Heart right ventricle (tissue), 16 donors: ENCODE measurements at places on chromosomes 4 and X. TPM values are rescaled to one million over a fixed set of nuclear protein-coding genes. Genes with fewer than 3 reads are reported as not detected.

Gene CENPVL1
- not detected for total RNA-seq

Gene FAM90A26
- total RNA-seq, result not detected

Gene MAGEA3
- total RNA-seq, result not detected

Gene TAF7L
- total RNA-seq, result not detected

DNA sequence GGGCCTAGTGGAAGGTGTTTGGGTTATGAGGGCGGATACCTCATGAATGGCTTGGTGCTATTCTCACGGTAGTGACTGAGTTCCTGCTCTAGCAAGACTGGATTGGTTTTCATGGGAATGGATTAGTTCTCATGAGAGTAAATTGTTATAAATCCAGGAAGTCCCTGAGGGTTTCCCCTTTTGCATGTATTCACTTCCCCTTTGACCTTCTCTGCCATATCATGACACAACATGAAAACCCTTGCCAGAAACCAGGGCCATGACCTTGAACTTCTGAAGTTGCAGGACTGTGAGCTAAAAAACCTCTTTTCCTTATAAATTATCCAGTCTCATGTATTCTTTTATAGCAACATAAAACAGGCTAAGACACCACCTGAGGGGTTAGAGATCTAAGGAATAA lies 529.7 kb upstream of the RPS6KA3 start:
- DNase-seq, result no peak

DNA sequence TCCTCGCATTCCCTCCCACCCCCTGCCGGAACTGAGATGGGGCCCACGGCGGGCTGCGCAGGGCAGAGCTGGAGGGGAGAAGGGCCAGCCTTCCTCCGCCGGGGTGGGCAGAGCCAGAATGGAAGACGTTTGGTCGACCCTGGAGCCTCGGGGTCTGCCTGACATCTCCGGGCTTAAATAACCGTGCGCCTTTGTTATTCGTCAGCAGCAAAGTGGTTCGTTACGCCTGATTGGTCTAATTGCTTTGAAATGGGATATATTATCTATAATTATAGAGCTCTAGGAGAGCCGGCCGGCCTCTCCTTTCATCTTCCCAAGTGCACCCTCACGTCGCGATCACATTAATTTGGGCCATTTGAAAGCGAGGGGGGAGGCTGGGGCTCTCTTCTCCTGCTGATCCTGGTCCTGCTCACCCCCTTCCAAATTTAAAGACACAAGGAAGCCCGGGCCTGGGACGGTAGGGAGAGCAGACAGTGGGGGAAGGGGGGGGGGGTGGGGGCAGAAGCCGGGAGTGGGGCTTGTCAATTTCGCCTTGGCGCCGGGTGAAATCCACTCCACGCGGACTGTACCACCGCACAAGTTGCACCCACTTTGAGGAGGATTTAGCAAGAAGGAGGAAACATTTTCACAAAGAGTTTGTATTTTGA lies 4.7 kb upstream of the MSX1 start:
- DNase-seq, result no peak

Gene FAT1
- 48.5 TPM for total RNA-seq

Gene LRAT
- not detected for total RNA-seq
